ENCODE measurements at places on chromosomes 1 and 21.

- no peak for DNase-seq
Observed at GRCh38 chr1:38848071-38848470, 11.5 kb downstream of the RRAGC start.

- no peak for DNase-seq
Observed at GRCh38 chr1:16900751-16901150, 5.0 kb downstream of the RNU1-2 start.

GRCh38 chr1:162028726-162029125 lies 5.1 kb upstream of the OLFML2B start:
- no peak for DNase-seq

- DNase-seq: no peak
Observed at GRCh38 chr21:15204140-15204969, 139.6 kb upstream of the NRIP1 start.

DNA sequence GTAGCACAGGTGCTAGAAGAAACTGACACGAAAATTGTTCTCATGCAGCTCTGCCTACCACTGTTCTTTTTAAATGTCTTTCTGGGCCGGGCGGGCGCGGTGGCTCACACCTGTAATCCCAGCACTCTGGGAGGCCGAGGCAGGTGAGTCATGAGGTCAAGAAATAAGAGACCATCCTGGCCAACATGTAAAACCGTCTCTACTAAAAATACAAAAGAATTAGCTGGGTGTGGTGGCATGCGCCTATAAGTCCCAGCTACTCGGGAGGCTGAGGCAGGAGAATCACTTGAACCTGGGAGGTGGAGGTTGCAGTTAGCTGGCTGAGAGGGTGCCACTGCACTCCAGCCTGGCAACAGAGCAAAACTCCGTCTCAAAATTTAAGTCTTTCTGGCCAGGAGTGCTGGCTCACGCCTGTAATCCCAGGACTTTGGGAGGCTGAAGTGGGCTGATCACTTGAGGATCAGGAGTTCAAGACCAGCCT lies 947 bp upstream of the RIT1 start:
- DNase-seq: no peak

DNA sequence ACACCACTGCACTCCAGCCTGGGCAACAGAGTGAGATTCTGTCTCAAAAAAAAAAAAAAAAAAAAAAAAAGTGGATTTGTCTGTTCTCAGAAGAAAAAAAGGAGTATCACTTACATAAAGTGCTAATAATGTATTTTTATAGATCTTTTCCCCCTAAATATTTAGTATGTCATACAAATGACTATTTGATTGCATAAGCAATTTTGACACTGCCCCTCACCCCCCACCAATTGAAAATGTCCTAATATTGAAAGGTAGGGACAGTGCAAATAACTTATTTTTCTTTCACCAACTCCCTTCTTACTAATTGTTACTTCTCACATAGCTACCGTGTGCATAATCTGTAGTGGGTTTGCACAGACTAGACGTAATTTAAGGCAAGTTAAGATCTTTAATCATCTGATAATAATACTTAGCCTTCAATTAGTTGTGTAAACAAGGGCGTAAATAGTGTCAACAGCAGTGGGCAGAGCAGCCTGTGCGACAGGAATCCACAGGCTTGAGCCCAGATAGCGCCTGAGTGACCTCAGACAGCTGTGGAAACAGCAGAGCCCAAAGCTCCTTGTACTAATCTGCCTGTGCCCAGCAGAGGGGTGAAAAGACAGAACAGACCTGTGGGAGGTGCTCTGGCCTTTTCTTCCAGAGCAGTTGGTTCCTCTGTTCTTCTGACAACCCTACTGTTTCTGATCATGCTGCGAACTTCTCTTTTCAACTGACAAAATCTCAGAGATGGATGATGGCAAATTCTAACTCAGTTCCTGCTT lies 4.5 kb upstream of the IER5 start:
- DNase-seq: no peak

- DNase-seq: no peak
Observed at GRCh38 chr1:238296371-238296770, 405.6 kb upstream of the ZP4 start.

GRCh38 chr1:74847715-74848114 lies 114.8 kb downstream of the TYW3 start:
- no peak for DNase-seq

DNA sequence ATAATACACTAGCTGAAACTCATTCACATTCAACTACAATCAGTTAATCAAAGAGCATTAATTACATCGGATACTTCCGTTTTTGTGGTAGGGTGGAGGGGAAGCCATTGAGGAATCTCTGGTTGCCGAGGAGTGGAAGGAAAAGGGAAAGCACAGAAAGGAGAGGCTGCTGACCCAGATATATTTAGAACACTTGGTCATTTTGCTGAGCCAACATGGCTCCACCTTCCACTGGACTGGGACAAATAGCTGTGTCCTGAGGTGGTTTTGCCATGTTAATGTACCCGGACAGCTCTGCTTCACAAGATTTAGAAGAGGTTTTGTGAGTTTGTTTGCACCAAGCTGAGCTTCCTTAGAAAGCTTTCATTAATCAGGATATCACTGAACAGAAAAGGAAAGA lies 26.2 kb downstream of the ASTN1 start:
- no peak for DNase-seq

GRCh38 chr1:91278754-91279153 lies 125.9 kb downstream of the HFM1 start:
- DNase-seq: no peak

- peak; percentile 21 for DNase-seq
Observed at GRCh38 chr21:37862536-37862935, 53.7 kb downstream of the KCNJ6 start.

DNA sequence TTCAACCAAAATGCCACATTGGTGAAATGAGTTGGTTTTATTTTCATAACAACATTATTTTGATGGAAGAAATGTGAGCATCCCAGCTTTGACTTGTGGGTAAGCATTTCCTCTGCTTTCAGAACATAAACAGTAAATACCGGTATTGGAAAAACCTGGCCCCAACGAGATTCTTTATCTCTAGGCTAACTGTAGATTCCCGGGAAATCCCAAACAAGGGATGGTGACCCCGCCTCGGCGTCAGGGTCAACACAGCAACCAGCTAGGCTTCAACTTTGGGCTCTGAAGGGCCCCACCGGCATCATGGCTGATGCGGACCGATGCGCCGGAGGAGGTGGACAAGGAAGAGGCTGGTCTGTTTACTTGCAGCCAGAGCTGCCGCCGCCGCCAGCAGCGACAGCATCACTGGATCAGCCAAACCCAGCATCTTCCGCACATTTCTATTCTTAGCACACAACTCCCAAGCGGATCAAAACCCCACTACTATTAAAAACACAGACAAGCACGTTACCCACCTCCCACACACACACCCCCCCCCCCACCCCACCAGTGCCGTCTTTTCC lies 1.1 kb downstream of the AKT3 start:
- DNase-seq: no peak

- no peak for DNase-seq
Observed at GRCh38 chr1:35615440-35615839, 25.9 kb downstream of the PSMB2 start.

DNA sequence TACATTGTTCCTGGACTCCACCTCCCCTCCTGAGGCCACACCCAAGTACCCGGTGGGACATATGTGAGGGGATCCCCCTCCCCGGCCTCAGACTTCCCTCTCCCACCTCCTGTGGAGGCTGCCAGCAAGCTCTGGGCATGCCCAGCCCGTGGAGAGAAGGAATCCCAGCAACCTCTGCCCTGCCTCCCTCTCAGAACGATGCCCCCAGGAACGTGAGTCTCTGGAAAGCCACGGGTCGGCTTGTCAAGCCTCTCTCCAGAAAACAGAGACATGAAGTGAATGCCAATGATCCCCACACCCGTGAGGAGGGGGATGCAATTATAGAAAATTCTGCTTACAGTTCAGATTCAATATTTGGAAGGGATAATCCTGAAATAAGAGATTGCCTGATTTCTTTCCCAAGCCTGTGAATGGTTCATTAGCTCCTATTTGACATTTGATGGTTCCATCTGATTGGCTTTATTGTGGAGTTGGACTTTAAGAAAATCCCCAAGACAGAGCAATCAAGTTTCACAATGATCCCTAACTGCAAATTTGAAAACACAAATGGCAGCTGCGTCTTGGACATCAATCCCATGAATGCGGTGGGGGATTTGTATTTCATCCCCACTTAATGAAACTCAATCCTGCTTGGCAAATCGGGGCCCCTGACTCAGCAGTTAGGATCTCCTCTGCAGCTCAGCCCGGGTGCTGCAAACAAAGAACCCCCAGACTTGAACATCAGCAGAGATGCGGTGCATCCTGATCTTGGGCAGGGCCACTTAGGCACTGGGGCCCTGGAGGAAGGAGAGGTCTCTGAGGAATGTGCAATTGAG lies 9.1 kb upstream of the GUCA2B start:
- no peak for DNase-seq

GRCh38 chr1:109361649-109362048 lies 36.1 kb downstream of the SORT1 start:
- DNase-seq: no peak

GRCh38 chr21:45420061-45421041 lies 15.4 kb downstream of the COL18A1 start:
- no peak for DNase-seq

GRCh38 chr1:178291166-178291565 lies 197.3 kb downstream of the RASAL2 start:
- no peak for DNase-seq

GRCh38 chr1:228744356-228744755 lies 9.1 kb downstream of the RHOU start:
- no peak for DNase-seq
